ENCODE measurements at places on chromosomes 16 and 17. TPM values are rescaled to one million over a fixed set of nuclear protein-coding genes. Genes with fewer than 3 reads are reported as not detected.

SCGB1C2 gene
- total RNA-seq, result not detected

DUS1L gene
- total RNA-seq, result 85.4 TPM

KRTAP9-8 gene
- not detected for total RNA-seq

CCDC144A gene
- 9.1 TPM for total RNA-seq

ZG16 gene
- total RNA-seq, result not detected

C16orf89 gene
- 0.12 TPM for total RNA-seq

UTS2R gene
- not detected for total RNA-seq

CIAO3 gene
- 35.2 TPM for total RNA-seq

NPW gene
- total RNA-seq, result 0.33 TPM

FKBP10 gene
- total RNA-seq, result 239 TPM

All from uterine smooth muscle cell (primary cell).